ENCODE measurements at places on chromosomes 12 and 14.

- H3K4me1 ChIP-seq = no peaks in the 10 kb centered on the region
- no peak overlapping the region for H3K4me3 ChIP-seq
- H3K27me3 ChIP-seq = no peaks in the 10 kb centered on the region
- H3K36me3 ChIP-seq = no peaks in the 10 kb centered on the region
- DNase-seq = no peak
Measured at GRCh38 chr12:98446682-98447081, 68.7 kb upstream of the TMPO start.

DNA sequence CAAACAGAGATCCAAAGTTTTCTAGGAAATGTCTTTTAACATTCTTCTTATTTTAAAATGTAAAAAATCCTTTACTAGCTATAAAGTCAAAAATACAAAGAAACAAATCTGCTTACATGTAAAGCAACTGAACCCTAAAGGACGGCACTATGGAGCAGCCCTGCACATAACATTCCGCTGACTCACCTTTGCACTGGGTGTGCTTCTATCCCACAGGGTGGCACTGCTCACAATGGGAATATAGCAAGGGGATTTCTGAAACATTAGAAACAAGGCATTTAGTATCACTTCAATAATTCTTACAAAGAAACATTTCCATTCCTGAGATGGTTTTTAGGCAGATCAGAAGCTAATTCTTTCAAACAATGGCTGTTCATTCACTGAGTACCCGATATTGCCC lies 94.3 kb downstream of the C12orf42 start:
- no peak overlapping the region for H3K4me3 ChIP-seq
- no peaks in the 10 kb centered on the region for H3K4me1 ChIP-seq
- H3K27me3 ChIP-seq = no peaks in the 10 kb centered on the region
- H3K36me3 ChIP-seq = no peaks in the 10 kb centered on the region
- DNase-seq = no peak

GRCh38 chr12:14995583-14996425 lies 23.0 kb downstream of the PDE6H start:
- no peaks in the 10 kb centered on the region for H3K27me3 ChIP-seq
- no peak overlapping the region for H3K4me3 ChIP-seq
- H3K27ac ChIP-seq = no peak overlapping the region
- H3K4me1 ChIP-seq = peaks cover 9% of the 10 kb centered on the region

GRCh38 chr12:44677724-44678123 lies 198.4 kb downstream of the NELL2 start:
- no peaks in the 10 kb centered on the region for H3K4me1 ChIP-seq
- H3K27ac ChIP-seq = no peak overlapping the region
- no peaks in the 10 kb centered on the region for H3K36me3 ChIP-seq
- no peak for DNase-seq
- H3K27me3 ChIP-seq = no peaks in the 10 kb centered on the region

GRCh38 chr14:64701660-64702059 lies 2.6 kb upstream of the PLEKHG3 start:
- no peaks in the 10 kb centered on the region for H3K36me3 ChIP-seq
- no peaks in the 10 kb centered on the region for H3K27me3 ChIP-seq
- H3K4me3 ChIP-seq = no peak overlapping the region
- no peak overlapping the region for H3K27ac ChIP-seq
- DNase-seq = no peak

DNA sequence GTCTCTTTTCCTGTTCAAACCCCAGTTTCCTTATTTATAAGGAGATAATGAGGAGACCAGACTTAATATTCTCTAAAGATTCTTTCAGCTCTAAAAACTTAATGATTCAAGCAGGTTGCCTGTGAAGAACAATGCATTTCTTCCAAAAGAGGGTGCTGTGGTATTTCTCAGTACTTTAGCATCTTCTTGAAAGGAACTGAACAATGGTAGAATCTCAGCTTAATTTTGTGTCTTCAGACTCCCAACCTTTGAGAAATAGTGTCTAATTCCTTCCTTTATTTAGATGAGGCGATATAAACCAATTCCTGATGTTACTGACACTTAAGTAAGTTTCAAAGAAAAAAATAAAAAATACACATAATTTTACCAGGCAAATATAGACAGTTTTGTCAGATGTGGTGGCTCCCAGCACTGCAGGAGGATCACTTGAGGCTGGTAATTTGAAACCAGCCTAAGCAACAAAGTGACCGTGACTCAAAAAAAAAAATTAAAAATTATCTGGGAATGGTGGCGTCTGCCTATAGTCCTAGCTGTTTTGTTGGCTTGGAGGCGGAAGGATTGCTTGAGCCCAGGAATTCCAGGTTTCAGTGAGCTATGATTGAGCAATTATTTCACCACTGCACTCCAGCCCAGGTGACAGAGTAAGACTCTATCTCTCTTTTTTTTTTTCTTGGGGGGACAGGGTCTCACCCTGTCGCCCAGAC lies 76.9 kb upstream of the PSMA6 start:
- no peaks in the 10 kb centered on the region for H3K36me3 ChIP-seq
- H3K4me3 ChIP-seq = no peak overlapping the region
- no peaks in the 10 kb centered on the region for H3K27me3 ChIP-seq
- peak; percentile 59 for DNase-seq
